ENCODE measurements at places on chromosomes 6 and 20.

DNA sequence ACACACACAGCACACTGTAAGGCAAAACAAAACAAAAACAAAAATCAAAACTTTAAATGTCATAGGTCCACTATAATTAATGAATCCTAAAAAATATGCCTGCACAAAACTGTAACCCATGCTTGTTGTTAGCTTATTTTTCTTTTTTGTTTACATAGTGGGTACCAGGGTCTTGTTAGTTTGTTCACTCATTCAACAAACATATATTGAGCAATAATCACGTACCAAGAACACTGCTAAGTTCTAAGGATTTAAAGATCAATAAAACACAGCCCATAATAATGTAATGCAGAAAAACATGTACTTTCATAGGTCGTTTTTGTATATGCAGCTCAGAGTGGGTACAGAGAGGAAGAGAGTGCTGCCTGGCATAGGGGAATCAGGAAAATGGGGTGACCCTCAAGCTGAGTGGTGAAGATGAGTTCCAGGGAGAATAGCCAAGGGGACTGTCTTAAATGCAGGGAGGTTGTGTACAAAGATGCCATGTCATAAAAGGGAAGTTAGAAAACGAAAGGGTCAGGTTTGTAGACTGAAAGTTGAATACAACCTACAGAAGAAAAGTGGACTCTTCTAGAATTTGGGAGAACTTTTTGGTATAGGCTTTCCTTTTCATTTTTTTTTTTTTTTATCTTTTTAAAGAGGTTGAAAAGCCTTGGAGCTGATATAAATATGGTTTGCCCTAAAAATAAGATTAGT, 113.3 kb upstream of the TBX18 start:
- DNase-seq: no peak

- DNase-seq: no peak
Observed at GRCh38 chr6:72740135-72740534, 118.3 kb downstream of the KCNQ5 start.

GRCh38 chr20:23187751-23188150, 101.6 kb upstream of the CD93 start:
- no peak for DNase-seq

GRCh38 chr20:4944518-4945313, 56.6 kb downstream of the SLC23A2 start:
- no peak for DNase-seq

DNA sequence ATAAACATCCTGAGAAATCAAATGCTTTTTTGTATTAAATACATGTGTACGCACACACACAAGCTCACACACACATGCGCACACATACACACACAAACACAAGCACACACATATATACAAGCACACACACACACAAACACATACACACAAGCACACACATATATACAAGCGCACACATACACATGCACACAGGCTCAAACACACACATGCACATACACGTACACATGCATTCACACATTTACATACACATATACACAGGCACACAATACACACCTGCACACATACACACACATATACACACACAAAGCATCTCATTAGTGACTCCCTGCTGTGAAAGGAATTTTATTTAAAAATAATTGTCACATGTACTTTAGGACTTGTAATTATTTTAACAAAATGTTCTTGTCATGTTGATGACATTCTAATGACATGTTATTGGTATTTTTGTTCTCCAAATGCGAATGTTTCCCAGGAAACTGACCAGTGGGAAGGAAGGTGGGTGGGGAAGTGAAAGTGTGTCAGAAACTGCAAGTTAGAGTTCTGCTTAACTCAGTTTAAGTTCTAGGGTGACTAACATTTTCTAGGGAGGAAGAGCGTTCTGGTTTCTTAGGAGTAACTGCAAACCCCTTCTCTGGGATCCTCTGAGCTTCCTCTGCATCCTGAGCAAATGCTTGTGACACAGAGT, 113.9 kb upstream of the ZNF217 start:
- no peak for DNase-seq

GRCh38 chr6:16179970-16180431, 51.1 kb downstream of the MYLIP start:
- no peak for DNase-seq

DNA sequence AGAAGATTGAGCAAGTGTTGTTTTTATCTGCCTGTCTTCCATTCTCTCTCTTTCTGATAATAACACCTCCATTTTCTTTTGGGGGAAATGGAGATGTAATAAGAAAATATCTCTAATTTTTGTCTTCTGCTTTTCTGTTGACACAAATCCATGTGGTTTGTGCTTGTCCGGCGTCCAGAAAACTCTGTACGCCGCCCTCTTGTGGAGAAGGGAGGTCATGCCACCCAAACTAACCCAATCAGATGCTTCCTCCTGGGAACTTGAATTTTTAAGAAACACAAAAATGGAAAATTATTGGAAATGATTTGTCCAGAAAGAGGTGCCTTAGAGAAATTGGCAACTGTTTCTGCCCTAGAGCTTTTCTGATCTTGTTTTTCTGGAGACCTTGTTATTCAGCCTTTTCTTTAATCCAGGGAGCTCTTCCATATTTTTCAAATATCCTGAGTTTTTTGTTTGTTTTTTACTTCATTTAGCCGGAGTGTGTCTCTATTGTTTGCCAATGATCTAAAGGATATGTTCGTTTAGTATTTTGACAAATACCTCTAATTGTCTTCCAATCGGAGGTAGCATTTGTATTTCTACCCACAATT, 17.8 kb upstream of the FNDC1 start:
- no peak for DNase-seq

DNA sequence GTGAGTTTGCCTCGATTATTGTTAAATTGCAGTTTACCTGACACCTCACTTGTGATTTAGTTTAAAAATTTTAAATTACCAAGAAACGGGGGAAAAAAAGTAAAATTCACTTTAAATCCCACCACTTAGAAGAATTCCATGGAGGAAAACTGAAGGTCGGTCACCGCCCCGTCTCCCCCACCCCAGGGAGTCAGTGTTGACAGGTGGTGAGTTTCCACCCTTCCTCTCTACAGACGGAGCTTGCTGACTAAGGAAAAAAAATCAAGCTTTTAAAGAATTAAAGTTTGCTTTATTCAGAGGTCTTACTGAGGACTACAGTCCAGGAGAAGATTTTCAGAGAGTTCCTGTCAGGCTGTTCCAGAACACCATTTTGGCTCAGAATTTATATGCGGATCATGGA, 42.3 kb downstream of the SLC22A1 start:
- no peak for DNase-seq

DNA sequence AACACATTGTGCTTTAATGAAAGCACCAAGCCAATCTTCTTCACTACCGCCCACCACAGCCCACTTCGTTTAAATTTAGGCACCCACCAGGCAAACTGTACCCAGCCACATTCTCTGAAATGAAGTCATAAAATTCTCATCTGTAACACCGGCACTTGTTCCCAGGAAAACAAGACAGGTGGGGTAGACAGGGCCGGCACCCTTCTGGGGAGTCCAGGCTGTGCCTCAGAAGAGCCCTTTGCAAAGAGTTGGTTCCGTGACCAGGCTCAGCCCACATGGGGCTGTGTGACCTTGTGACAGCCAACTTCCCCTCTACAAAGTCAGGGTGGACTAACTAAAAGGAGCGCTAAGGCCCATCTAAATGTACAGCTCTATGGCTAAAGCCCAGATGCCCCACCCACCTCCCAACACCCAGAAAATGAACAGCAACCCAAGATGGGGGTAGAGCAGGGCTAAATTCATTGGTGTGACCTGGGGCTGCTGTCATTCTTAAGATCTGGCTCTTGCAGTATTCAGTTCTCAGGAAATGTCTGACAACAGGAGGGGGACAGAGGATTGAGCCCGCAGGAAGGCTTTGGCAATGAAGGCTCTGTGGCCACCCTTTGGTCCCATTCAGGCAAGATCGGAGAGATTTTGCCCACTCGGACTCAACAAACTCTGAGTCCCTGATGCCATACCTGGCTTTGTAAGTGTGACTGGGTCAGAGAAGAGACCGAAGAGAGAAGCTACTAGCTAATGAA, 56.7 kb downstream of the TRERF1 start:
- DNase-seq: no peak

- DNase-seq: no peak
Observed at GRCh38 chr6:7175462-7175861, 67.7 kb downstream of the RREB1 start.

DNA sequence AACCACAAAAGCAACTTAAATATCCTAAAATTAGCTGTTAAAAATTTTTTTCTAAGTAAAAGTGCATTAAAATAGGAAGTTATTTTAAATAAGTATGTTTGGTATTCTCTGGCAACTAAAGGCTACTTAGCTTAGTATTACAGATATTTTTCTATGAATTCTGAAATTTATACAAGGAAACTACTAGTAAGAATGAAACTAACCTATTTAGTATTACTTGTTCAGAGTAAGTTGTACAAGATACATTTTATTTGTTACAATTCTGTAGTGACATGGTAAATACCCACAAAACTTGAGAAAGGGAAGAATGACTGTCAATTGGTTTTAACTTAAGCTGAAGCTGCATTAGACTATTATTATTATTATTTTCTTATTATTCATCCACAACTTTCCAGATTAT, 6.5 kb downstream of the PHIP start:
- no peak for DNase-seq

DNA sequence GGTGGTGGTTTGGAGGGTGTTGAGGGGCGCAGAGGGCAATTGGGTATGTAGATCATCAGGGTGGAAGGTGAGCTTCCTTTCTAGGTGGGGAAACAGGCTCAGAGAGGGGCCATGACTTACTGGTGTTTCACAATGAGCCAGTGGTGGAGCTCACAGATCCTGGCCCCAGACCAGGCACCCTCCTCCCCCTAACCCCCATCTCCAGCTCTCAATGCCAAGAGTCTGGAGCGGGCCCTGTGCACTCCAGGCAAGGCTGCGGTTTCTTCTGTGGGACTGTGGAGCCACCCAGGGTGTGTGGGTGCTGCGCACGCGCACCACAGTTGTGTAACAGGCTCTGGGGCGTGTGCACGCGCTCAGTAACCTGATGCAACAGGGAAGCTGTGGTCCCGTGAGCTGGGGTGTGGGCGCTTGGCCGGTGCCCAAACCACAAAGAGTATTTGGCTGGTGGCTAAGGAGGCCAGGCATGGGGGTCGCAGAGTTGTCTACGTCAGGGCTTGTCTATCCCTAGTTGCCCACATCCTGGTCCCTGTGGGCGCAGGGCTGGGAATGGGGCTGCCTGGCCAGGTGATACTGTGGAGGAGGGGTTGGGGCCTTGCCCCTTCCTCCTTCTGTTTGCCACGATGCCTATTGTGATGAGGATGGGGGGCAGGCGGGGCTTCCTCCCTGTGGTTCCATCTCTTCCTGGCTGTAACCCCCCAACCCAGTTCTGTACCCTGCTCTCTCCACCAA, 37.5 kb upstream of the MRPS18A start:
- DNase-seq: peak; percentile 26

DNA sequence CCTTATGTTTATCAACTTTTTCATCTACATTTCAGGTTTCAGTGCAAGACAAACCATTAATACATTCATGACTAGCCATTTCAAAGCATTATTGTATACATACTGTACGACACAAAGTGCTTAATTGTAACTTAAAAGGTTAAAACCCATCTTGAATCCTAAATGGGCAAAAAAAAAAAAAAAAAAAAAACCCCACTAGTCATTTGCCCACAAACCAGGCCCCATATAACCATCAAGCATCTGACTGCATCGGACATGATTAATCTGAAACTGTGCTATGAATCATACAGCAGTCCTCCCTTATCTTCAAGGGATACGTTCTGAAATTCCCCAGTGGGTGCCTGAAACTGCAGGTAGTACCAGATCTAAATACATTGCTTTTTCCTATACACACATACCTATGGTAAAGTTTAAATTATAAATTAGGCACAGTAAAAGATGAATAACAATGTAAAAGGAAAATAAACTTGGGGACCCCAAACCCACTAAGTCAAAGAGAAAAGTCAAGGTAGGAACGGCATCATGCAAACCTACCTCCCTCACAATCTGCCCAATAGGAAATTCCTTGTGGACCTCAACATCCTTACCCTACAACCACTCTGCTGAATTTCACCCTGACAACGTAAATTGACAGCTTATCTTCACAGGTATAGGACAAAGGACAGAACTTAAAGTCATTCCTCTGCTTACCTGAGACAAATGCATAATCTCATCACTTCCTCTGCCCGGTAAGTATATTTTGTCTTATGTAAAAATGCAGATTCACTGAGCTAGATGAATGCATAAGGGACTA, 14.3 kb downstream of the B4GALT5 start:
- DNase-seq: no peak

DNA sequence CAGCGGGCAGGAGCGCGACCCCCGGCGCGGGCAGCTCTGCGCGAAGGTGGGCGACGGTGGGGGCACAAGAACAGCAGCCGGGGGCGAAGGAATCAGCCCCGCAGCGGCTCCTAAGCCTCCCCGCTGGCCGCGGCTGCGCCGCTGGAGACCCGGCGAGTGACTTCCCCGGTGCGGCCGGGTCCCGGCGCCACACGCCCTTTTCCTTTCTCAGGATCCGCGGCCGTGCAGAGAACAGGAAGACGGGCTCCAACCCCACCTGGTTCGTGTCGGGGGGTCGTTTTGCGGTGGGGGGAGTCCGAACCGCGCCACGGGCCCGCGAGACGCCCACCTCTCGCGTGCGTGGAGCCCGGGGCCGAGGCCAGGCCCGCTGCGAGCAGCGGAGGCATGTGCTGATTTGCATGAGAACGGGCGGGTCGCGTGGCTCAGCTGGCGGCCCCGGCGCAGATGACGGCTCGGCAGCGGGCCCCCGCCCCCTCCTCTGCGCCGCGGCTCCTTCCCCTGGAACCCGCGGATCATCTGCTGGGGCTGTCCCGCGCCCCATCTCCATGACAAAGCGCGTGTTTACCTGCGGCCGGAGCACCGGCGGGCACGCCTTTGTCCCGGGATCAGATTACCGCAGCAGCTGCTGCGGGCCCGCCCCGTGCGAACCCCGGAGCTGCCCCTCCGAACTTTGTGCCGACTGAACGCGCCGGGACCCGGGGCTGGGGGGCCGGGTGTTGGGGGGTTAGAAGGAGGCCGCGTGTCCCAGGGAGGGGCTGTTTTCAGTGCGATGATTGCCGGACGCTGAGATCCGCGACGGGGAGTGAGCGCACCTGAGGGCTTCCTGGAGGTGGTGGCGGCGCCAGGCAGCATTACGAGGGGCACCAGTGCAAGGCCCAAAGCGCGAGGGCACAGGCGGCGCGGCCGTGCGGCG, 4.9 kb upstream of the DLL1 start:
- no peak for DNase-seq

- no peak for DNase-seq
Observed at GRCh38 chr6:16575655-16576054, 185.6 kb downstream of the ATXN1 start.

Data from stimulated activated CD8-positive, alpha-beta memory T cell treated with anti-CD3 and anti-CD28 coated beads, Interleukin-4, amount 100 ng/mL, for 1 hour (primary cell).